ENCODE measurements at places on chromosomes 7 and 10. TPM values are rescaled to one million over a fixed set of nuclear protein-coding genes. Genes with fewer than 3 reads are reported as not detected.

The SAP25 gene
- total RNA-seq = 0.39 TPM

The DRGX gene
- 0.20 TPM for total RNA-seq

The AKR1B1 gene
- 25.1 TPM for total RNA-seq

The AP5Z1 gene
- total RNA-seq = 12.3 TPM

The CUBN gene
- 18.1 TPM for total RNA-seq

The NEUROG3 gene
- total RNA-seq = not detected
